Retina (tissue), 1 donor: ENCODE measurements at places on chromosomes 2 and 18.

GRCh38 chr2:71669628-71670429 is 216.5 kb downstream of the DYSF start:
- no peak for DNase-seq

- no peak for DNase-seq
Measured at GRCh38 chr2:128395196-128395595, 76.5 kb upstream of the HS6ST1 start.

DNA sequence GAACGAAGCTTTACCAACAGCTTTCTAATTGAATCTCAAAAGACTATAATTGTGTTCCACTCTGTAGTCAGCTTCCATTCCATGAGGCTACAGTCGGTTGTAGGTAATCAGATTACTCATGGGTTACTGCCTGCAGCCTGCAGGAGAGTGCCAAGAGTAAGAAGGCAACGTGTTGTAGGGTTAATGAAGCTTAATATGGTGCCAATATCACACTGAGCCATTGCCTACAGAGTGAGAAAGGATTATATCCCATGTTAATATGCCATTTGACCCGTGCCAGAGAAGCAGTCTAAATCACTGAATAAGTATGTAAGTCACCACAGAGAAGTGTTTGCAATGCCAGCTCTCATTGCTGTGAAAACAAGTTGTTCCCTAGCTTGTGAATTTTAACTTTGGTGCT is 734.5 kb upstream of the ACVR2A start:
- DNase-seq: peak; percentile 52

DNA sequence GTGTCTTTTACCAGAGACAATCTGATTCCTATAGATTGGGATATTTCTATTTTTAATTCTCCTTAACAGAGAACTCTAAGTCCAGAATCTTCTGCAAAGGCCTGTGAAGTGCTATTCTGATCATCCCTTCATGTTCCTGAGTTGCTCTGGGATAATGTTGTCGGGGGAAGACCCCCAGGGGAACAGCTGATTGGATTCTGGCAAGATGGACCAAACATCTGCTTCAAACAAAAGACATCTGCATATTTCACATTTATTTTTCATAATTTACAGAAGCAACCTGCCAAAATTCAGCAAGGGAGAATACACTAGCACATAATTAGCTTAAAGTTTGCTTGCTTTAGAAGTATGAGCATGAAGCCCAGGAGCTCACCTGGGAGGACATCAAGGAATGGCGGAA is 116.0 kb upstream of the ETAA1 start:
- DNase-seq: no peak

DNA sequence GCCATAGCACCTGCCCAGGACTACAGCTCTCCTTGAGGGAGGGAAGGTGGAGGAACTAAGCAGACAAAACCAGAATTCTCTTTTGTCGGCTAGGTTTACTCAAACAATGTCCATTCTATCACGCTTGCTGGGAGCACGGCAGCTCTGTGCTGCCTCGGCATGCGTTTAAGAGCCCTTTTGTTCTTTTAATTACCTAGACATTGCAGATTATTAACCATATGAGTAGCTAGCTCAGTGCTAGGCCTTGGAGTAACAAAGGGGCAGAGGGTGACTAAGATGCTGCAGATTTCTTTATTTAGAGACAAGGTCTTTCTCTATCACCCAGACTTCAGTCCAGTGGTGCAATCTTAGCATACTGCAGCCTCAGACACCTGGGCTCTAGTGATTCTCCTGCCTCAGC is 11.1 kb downstream of the MSGN1 start:
- peak; percentile 18 for DNase-seq

DNA sequence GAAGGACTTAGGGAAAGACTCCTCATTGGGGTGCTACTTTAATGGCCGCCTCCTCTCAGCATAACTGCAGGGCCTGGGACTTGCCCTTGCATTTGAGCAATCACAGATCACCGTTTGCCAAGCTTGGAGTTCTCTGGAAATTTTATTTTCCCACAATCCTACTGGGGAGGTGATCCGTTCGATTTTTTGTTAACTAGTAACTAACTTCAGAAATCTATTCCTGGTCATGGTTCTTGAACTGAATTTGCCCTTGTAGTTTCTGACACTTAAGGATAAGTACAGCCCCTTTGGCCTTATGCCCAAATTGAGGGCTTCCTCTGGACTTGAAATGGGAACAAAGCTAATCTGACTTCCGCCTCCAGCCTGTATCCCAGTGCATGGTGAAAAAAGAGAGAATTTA is 60.5 kb upstream of the ST3GAL5 start:
- no peak for DNase-seq

DNA sequence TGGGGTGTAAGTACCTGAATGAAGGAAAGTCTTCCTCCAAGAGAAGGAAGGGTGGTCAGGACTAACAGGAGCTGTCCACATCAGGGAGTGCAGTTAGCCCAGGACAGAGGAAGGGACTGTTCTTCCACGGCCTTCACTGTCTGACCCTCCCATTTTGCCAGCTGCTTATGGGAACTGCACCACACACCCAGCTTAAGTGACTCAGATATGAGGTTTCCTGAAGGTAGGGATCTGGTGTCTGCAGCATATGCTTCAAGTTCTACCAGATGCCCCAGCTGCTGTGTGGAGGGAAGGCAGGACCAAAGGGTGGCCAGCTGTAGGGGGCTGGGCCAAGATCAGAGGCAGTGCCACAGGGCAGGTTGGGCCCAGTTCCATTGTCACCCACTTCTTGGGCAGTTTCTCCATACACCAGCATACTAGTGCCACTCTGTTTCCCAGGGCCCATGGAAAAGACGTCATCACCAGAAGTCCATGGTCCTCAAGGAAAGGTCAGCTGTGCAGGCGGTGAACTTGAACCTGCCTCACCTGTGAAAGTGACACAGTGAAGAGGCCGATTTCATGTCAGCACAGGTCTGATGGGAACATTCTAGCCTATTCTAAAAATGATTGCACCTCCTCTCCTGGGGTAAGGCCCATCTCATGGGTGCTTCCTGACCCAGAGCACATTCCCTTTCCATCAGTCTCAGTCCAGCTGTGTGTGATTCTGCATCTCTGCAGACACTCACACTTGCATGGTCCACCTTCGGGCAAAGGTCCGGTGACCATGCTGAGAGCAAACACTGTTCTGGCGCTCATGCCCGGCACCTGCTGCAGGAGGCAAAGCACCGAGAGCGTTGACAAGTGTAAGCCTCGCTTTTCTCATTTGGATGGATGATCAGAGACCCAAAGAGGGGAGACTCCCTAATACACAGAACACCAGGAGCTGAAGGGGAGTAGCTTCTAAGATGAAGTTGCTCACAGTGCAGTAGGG is 68.0 kb downstream of the ACAA2 start:
- DNase-seq: no peak

- no peak for DNase-seq
Measured at GRCh38 chr18:35753306-35753910, 171.9 kb downstream of the GALNT1 start.

GRCh38 chr2:20771299-20771698 is 51.6 kb downstream of the LDAH start:
- DNase-seq: no peak

GRCh38 chr2:145383961-145384360 is 864.0 kb upstream of the ZEB2 start:
- DNase-seq: no peak

GRCh38 chr2:187918996-187919821 is 365.0 kb upstream of the TFPI start:
- DNase-seq: no peak
